Psoas muscle (tissue), 8 donors: ENCODE measurements at places on chromosomes 7 and 10. TPM values are rescaled to one million over a fixed set of nuclear protein-coding genes. Genes with fewer than 3 reads are reported as not detected.

- DNase-seq: no peak
Measured at GRCh38 chr7:46485481-46486065, 564.5 kb upstream of the IGFBP3 start.

DNA sequence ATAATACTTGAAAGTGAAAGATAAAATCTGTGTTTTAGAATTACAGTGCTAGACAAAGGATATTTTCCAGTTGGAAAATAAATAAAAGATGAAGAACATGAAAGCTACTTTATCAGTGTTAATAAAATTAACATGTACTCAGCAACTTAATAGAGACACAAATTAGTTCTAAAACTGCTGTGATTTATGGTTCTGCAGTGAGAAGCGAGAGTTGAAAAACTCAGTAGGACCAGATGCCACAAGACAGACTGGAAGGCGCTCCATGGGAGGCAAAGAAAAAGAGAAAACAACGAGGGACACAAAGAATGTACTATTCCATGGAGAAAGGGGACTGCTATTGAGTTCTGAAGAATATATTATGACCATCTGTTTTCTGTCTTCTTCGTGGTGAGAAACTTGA is 590.4 kb downstream of the PHTF2 start:
- DNase-seq: no peak

- DNase-seq: no peak
Measured at GRCh38 chr10:4766454-4766853, 59.6 kb upstream of the AKR1E2 start.

DNA sequence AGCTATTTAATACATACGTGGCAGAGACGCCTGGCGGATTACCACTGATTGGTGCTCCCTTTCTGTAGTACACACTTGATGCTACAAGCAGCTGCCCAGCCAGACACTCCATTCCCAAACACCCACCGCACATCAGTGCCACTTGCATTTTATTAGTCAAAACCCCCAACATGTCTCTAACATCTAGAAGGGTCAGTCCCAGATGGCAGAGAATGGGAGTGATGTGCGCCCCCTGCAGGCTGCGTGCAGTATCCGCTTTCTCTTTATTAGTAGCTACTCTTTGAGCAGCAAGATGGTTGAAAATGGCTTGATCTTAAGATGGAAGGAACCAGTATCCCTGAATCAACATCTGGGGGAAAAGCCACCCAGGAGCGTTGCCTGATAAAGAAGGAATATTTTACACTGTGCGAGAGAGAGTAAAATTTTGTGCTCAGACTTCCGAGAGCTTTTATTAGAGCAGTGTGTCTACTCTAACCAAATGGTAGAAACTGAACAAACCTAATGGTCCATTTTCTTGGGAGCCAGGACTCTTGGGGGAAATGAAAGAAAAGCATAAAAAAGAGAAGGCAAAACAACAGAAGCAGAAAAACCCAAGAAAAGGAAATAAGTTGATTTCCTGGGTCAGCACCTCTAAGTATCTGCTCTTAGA is 78.3 kb downstream of the ST8SIA6 start:
- DNase-seq: no peak

DNA sequence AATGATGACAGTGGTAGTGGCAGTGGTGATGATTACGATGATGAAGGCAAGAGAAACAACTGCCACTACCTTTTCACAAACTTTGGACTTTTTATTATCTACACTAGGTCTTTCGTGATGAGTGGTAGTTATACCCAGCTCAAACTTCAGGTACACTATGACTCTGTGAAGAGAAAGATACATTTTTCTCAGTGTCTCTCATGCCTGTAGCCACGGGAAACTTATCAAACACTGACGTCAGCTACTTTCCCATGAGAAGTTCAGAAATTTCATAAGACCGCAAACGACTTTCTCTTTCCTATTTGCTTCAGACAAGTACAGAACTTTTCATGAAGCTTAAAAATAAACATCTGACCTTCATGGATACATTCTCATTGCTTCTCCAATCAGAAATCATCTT is 57.0 kb downstream of the CALD1 start:
- no peak for DNase-seq

DNA sequence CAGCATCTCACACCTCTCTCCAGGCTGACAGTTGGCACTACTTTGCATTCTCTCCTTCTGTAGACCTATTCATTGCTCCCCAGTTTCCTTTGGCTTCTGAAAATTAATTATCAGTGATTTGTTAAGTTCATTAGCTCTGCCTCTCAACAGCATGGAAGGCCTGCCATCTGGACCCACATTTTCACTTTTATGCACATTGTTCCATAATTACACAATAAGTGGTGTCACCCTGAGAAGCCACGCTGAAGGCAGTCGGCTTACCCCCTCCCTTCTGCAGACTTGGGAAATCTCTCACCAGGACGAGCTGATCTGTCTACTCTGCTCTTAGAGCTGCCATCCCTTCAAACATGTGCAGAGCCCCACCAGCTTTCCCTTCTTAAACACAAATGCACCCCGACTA is 64.7 kb downstream of the SLIT1 start:
- no peak for DNase-seq

GRCh38 chr10:110845756-110846620 is 25.7 kb upstream of the PDCD4 start:
- no peak for DNase-seq

- DNase-seq: no peak
Measured at GRCh38 chr7:141610671-141611070, 59.5 kb downstream of the AGK start.

DNA sequence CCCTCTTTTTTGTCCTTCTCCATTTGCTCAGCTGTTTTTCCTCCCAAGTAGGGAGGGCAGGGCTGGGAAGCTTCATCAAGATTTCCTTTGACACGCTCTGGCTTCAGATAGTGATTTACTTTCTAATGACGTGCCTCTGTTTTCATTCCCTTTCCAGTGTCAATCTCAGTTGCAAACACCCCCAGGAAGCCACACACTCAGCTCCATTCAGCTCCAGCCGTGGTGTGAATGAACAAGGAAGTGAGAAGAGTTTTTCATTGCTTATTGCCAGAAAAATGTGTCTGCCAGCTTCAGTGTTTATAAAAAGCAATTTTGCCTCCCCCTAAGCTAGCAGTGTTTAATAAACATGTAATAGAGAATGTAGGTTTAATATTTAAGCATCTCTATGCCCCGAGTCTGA is 108.7 kb upstream of the DPP6 start:
- DNase-seq: no peak

DNA sequence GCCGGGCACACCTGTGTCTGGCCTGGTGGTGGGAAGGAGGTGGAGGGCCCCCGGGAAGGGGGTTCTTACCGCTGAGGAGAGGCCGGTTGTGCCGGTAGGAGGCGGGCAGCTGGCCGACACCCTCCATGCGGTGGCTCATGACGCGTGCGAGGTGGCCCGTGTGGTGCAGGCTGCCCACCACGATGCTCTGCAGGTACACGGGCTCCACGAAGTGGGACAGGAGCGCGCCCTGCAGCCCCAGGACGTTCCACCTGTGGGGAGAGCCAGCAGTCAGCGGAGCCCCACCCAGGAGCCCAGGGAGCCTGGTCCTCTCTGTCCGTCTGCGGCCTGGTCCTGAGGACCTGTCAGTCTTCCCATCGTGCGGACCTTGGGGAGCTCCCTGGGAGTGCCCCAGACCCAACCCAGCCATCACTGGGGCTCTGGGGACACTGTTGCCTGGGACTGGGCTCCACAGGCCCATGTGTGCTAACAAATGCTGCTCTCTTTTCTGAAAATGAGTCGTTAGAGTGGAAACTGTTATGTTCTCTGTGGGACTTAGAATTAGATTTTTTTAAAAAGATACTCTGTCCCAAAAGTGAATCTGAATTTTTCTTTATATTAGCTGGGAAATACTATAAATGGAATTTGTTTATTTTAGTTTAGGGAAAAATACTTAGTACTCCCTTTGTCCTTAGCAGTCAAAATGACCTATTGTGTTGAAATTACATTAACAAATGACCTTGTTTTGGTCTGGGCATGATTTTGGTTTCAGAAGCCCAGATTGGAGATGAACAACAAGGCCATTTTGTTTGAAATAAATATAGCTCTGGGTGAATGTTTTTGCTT is 143.9 kb downstream of the WDR37 start:
- no peak for DNase-seq

GRCh38 chr7:94615666-94616065 is 40.3 kb downstream of the SGCE start:
- DNase-seq: no peak

- no peak for DNase-seq
Measured at GRCh38 chr7:120550494-120551048, 277.6 kb downstream of the KCND2 start.

DNA sequence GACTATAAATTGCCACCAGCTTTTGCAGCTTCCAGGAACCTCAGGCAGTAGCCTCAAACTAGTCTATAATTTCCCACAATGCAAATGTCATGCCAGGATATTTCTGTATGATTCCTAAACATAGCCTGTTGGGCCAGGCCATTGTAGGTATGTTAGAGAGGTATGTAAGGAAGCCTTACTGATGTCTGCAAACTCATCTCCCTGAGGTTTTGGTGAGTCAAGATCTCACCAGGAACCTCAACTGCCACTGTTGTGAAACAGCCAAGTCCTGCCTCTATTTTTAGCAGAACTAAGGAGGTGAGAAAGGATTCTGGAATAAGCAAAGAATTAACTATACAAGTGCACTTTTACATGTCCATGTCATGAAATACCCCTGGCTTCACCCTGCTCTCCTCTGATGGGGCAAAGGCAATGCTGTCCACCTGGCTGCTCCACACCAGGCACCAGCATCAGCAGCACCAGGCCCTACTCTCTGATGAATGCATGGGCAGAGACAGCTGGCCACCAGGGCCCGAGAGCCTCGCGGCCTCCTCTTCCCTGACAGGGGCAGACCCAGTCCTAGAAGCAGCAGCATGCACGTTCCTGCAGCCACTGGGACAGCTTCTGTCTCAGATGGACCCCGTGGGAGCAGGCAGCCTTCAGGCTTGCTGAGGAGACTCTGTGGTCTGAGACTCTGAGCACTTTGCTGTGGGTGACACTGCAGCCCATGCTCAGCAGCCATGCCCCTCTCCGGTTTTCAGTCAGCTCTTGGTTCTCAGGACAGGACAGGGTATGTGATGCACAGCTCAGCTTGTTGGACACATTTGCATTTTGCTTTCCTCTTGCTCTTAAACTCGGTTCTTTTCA is 147.3 kb downstream of the ZMYND11 start:
- no peak for DNase-seq

PON1 gene
- not detected for total RNA-seq

KLF14 gene
- total RNA-seq: 0.54 TPM

CHN2 gene
- 4.6 TPM for total RNA-seq

AZGP1 gene
- total RNA-seq: 0.69 TPM

KCNIP2 gene
- 0.71 TPM for total RNA-seq

TMEM176A gene
- 4.7 TPM for total RNA-seq
